GDM1 (cell line): ENCODE measurements at places on chromosomes 4 and X.

DNA sequence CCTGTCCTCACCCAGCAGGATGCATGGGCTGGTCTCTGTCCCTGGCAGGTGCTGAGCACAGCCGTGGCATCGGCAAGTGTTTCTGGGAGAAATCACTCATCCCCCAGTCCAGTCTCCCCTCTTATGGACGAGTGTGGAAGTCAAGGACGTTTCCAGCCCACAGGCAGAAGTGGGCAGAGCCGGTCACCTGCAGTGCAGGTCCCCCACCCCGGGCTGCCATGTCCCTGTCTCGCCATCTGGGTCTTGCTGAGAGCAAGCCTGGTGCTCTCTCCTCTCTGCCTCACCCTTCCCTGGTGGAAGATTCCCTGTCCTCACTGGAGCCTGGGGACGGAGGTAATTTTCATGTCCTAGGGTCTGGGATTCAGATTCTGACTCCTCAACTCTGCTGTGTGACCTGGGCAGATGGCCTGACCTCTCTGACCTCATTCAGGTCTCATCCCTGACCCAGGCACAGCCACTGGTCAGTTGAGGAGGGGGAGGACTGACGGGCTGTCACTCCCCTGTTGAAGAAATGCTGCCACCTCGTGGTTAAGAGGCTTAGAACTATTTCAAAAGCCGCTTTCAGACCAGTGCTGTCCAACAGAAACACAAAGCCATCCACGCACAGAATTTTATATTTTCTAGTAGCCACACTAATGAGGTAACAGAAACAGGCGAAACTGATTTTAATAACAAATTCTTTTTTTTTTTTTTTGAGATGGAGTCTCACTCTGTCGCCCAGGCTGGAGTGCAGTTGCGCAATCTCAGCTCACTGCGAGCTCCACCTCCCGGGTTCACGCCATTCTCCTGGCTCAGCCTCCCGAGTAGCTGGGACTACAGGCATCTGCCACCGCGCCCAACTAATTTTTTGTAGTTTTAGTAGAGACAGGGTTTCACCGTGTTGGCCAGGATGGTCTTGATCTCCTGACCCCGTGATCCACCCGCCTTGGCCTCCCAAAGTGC, 1.8 kb downstream of the CPZ start:
- DNase-seq: no peak

DNA sequence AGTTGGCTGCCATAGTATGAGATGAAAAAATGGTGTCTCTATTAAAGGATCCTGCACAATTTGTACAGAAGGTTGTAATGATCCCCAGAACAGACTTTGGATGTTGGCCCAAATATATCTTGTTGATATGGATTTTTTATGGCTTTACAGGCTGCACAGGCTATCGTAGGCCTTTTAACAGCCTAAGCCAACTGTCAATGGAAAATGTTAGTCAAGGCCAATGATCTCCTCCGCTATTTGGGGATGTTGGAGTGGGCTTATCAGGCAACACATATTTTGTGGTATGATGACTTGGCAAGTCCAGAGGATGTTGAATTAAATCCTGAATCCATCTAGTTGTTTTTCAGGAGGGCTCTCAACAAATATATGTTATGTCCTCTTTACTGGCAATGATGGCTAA, 42.1 kb downstream of the ZCCHC13 start:
- no peak for DNase-seq

- DNase-seq: no peak
These were observed 147.9 kb upstream of the FGF13 start for GRCh38 chrX:138859421-138859820.

DNA sequence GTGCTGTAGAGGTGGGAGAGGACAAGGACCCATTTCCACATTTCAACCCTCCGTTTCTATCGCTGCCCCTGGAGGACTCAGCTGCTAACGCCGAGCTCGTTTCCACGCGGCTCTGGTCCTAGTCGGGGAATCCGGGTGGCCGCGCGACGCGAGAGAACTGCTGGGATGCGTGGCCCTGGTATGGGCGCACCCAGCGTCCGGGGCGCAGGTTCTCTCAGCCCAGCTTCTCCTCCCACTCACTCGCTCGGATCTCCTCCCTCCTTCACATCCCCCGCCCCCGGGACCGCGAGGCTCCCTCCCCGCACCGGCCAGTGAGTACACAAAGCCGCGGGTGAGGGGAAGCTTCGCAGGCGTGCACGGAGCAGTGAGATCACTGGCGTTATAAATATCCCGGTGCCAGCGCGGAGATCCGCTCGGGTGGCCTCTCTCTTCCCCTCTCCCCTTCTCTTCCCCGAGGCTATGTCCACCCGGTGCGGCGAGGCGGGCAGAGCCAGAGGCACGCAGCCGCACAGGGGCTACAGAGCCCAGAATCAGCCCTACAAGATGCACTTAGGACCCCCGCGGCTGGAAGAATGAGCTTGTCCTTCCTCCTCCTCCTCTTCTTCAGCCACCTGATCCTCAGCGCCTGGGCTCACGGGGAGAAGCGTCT, at the start of gene FGF5:
Gene FGF5, plus strand, starts transcription at position 412 of the 649 bp plus-strand sequence. Its CDS starts 161 bp downstream, at position 573.
- DNase-seq: peak; percentile 6

DNA sequence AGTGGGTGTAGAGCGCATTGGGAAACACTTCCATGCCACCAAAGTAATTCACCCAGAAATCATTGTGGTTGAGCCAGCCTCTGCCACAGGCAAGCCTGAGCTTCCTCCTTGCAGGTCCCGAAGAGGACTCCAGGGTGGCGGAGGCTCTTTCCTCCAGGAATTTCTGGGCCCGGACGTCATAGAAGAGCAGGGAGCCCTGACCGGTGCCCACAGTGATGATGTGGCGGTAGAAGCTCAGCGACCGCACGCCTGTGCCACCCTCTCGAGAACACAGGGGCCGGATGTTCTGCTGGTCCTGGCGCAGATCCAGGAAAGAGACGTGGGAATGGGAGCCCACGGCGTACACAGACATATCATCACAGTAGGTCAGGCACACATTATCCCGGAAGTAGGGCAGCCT, 1.3 kb downstream of the DCAF12L1 start:
- no peak for DNase-seq

- no peak for DNase-seq
These were observed 6.9 kb upstream of the RAP2C start for GRCh38 chrX:132226169-132226568.

GRCh38 chrX:55057675-55058249, 17.1 kb upstream of the PAGE2B start:
- DNase-seq: peak; percentile 1

DNA sequence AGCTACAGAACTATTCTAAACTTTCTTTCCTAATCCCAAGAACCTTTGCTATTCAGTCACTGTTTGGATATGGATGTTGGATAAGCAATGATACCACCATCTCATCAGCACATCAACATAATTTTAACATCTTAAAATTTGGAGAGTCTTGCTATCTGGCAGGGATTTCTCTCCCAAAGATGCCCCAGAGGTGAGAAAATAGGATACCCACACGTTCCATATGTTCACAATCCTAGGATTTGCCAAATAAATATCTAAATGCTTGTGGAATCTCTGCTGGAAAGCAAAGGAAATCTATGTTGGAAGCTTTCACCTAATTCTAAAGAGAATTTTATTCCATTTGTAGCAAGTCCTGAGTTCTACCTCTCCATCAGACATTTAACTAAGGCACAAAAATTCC, 24.4 kb downstream of the SOWAHB start:
- DNase-seq: no peak

- DNase-seq: no peak
These were observed 16.6 kb downstream of the AMER1 start for GRCh38 chrX:64188901-64189300.

DNA sequence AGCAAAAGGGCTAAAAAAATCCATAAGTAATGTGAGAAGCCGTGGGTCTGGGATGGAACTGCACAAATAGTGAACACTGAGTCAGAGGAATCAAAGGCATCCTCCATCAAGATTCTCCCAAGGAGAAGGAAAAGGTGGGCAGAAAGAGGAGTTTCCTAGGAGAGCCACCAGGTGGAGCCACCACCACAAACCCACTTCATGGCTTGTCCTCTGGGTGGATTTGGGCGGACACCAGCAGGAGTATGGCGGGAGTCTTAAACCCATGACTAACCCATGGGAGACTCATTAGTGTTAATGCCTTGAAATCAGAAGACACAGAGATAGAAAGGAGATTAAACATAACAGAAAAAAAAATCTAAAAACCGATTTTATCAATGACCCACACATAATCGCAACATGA, 147.7 kb downstream of the SH3KBP1 start:
- DNase-seq: peak; percentile 31

DNA sequence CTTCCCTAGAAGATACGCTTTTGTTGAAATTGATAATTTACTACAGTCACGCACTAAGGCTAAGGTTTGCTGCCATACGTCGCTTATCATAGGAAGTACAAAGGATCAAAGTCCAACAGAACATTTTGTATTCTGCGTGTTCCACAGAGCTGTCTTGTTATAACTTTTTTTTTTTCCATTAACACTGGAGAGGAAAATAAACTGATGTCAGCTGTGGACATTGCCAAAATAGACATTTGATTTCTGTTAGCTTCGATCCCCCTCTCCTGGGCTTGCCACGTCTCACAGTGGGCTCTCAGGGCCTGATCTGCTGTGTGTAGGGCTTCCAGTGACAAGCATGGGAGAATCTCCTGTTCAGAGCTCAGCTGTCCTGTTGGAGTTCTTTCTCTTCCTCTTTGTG, 93.3 kb downstream of the SPATA18 start:
- no peak for DNase-seq

- no peak for DNase-seq
These were observed 549.2 kb upstream of the AMOT start for GRCh38 chrX:113389846-113390245.

GRCh38 chrX:19678941-19679340, 163.6 kb upstream of the MAP3K15 start:
- no peak for DNase-seq

GRCh38 chr4:74932832-74933561, at the start of gene PARM1:
Gene PARM1, plus strand, starts transcription at chr4:74933116. Its CDS starts 212 bp downstream, at chr4:74933328.
- DNase-seq: peak; percentile 52

- no peak for DNase-seq
These were observed 75.4 kb downstream of the AR start for GRCh38 chrX:67619253-67619652.

DNA sequence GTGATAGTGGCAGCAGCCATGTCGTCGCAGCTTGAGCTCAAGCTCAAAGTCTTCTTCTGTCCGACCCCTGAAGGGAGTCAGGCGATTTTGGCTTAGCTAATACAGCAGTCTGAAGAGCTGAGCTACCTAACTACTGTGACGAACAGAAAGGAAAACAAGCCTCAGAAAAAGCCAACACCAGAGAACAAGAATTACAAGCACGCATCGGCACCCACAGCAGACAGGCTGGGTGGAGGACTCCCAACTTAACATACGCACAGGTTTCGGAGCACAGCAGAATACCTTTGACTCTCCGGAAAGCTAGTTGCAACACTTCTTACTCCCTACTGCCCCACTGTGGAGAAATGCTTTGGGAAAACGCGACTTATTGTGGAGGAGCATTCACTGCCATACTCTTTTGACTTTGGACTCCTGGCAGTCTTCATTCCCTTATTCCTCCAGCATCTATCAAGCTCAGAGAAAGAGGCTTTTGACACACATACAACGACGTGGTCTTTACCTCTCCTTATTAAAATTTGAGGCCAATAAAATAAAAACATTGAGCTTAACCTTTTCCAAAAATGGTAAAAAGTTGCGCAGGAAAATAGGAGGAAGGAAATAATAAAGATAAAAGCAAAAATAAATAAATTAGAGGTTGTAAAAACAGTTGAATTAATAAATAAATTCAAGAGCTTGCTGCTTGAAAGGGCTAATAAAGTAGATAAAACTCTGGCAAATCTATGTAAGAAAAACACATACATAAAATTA, 41.3 kb upstream of the GPC3 start:
- peak; percentile 3 for DNase-seq

- DNase-seq: peak; percentile 23
These were observed 251.1 kb downstream of the USP46 start for GRCh38 chr4:52408032-52408431.

GRCh38 chrX:74160816-74161215, 143.2 kb upstream of the ZCCHC13 start:
- DNase-seq: no peak

DNA sequence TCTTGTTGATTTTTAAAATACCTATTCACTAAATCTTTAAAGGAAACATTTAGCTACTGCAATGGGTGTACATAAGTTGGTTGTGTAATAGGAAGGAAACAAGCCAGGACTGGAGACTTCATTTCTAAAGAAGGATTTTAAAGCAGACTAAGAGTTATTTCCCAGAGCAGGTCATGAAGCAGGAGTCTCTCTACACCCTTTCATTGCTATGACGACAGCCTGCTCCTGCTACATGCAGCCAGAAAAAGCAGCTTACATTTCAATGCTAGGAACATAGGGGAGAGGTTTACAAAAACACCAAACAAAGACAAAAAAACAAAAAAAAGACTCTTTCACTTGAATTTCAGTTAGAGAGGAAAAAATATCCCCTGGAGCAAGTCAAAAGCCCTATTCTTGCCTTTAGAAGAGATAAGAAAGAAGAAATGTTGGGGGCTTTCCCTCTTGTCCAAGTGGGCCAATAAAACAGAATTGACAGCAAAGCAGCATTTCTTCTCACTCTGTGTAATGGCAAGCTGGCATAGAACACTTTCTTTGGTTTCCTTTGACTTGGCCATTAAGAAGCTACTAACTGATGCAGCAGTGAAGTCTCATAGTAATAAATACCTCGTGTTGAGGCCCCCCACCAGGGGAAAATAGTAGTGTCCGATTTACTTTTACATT, 3.4 kb downstream of the SPARCL1 start:
- no peak for DNase-seq

DNA sequence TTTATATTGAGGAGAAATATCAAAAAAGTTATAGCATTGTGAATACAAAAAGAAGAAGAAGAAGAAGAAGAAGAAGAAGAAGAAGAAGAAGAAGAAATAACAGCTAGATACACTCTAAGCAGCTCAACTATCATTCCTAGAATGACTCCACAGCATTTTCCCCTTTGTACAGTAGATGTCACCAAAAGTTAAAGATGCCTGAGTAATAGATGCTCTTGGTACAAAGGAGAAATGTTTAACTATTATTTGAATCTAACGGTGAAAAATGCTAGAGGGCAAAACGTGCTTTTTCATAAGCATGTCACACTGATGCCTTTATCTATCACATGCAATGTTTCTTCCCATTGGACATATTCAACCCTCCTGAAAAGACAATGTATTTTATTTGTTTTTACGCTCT, 178.4 kb upstream of the GPRIN3 start:
- peak; percentile 12 for DNase-seq

GRCh38 chr4:39044364-39044955, 12.3 kb upstream of the TMEM156 start:
- DNase-seq: peak; percentile 89

DNA sequence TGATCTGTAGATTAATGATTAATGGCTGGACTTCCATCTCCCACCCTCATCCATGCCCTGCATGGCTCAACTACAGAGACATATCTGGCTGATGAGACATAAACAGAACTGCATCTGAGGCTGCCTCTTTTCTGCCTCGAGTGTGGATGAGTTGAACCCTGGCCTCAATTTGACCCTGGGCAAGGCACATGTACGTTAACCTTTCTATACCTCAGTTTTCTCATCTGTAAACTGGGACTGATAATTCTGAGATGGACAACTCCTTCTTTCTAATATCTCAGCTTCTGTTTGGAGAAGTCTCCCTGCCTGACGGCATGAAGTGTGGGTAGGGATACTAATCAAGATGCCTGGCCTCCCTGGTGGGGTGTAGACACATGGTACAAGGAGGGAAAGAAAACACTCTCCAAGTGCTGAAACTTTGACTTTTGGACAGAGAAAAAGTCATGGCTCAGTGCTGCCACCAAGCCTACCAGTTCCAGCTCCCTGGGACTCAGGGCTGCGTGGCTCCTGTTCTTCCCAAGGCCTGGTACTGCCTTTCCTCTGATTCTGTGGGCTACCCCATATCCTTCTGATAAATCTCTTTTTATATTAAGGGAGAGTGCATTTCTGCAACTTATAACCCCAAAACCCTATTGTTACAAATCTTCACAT, 64.4 kb downstream of the HAUS3 start:
- no peak for DNase-seq

GRCh38 chr4:89007338-89007939, 49.5 kb downstream of the FAM13A start:
- DNase-seq: no peak
